Myocyte (in vitro differentiated cells): ENCODE measurements at places on chromosomes 3 and 15. TPM values are rescaled to one million over a fixed set of nuclear protein-coding genes. Genes with fewer than 3 reads are reported as not detected.
A peak's percentile ranks its signal among the peaks of the same experiment; 100 is the strongest.

DNA sequence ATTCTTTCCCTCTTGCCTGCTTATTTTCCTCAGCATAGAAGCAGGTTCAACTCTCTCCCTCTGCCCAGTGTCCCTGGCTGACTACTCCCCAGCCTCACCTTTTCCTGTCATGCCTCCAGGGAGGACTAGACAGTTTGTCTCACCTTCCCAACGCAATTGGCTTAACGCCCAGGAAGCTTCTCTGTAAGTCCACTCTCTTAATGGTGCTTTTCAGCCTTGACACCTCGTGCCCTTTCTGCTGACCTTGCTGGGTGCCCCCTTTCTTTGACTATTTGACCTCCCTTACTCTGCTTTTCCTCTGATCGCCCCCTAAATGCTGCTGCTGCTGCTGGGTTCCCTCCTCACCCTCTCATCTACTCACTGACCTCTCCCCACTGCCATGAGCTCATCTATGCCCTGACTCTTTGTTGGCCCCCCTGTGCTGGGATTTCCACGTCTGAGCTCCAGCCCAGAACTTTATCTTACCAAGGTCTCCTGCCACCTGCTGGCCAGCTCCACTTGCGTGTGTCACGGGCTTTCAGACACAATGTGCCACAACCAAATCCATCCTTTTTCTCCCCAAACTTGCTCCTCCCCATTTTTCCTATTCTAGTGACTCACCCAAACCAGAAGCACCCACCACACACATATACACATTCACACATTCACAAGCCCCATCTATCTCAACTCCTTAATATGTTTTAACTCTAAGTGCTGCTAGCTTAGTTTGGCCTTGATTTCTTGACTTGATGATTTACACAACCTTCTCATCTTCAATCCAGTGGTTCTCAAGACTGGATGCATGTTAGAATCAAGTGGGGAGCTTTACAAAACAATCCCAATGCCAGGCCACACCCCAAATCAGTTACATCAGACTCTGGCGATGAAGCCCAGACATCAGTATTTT, 16.6 kb downstream of the EPB42 start:
- DNase-seq: peak; percentile 52

The LIPH gene
- total RNA-seq: not detected in 2 replicates

- no peak for DNase-seq
Observed at GRCh38 chr15:77396692-77397091, 23.2 kb downstream of the PEAK1 start.

The PARL gene
- total RNA-seq: 37.9 and 40.4 TPM in 2 replicates

- DNase-seq: no peak
Observed at GRCh38 chr3:137835096-137835495, 71.0 kb downstream of the SOX14 start.

GRCh38 chr3:119729996-119730395, 27.2 kb downstream of the CFAP91 start:
- DNase-seq: no peak

DNA sequence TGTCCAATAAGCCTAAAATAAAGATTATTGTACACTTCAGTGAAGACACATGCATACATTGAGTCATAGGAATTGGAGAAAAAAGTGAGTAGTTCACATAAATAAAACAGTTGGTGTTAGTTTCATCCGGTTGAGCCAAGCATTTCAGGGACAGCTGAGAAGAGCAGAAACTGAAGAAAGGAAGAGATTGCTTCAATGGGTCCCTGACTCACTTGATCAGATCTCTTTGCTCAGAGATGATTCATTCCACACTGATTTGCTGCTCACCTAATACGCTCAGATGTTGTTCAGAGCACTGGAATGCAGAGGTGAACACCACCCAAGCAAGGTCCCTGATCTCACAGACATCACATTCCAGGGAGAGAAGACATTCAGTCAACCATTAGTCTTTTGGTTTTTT, 93.7 kb downstream of the RAD18 start:
- DNase-seq: peak; percentile 53

DNA sequence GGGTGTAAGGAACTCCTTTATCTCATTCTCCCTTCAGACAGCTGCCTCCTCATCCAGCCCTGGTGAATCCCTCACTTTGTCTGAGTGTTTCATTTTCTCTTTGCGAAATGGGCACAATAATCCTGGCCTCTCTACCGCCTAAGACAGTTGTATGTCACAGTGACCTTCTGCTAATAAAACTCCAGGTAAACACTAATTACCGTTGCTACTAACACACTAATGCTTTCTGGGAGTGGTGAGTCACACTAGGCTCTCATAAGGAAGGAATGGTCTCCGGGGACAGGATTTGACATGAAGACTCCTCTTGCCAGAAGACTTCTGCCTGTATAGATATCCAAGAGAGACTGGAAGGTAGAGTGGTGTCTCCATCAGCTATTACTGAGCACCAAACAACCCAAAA, 71.7 kb upstream of the SNRK start:
- no peak for DNase-seq

- DNase-seq: no peak
Observed at GRCh38 chr3:6266135-6266534, 594.8 kb upstream of the GRM7 start.

The RAB6B gene
- total RNA-seq: 0.37 and 1.1 TPM in 2 replicates
